ENCODE measurements at places on chromosomes 1 and 21.
A peak's percentile ranks its signal among the peaks of the same experiment; 100 is the strongest.

- DNase-seq = peak; percentile 83
These were observed 622.4 kb upstream of the PKN2 start for GRCh38 chr1:88061492-88062177.

GRCh38 chr1:223831755-223832636, 13.8 kb downstream of the TP53BP2 start:
- peak; percentile 53 for DNase-seq

DNA sequence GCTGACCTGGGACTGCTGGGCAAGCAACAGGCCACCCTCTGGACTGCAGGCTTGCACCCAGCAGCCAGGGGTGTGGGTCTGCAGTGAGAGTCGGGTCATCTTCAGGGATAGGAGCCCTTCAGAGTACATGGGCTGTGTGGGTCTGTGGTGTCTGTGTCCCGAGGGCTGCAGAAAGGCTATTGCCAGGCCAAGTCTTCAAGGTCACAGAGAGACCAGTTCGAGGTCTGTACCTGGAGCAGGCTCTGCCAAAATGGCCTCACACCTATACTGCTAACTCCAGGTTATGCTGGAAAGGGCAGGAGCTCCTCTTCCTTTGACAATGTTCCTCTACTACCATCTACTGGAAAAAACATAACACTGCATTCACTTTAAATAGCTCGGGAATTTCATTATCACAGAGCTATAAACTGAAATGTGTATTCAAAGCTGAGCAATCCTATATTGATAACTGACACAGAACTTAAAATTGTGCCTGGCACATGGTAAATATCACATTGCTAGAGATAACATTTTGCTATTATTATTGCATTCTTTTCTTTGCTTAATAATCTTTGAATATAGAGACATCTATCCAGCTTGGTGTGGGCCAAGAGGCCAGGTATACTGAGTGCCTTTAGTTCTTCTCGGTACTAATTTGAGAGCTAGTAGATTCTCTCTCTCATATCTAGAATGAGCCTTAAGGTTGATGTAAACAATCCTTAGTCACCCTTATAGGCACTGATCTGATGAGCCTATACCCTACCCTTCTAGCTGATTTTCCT, 6.9 kb upstream of the DNAH14 start:
- peak; percentile 23 for DNase-seq

- no peak for DNase-seq
These were observed 42.4 kb downstream of the RIMS3 start for GRCh38 chr1:40622936-40623629.

DNA sequence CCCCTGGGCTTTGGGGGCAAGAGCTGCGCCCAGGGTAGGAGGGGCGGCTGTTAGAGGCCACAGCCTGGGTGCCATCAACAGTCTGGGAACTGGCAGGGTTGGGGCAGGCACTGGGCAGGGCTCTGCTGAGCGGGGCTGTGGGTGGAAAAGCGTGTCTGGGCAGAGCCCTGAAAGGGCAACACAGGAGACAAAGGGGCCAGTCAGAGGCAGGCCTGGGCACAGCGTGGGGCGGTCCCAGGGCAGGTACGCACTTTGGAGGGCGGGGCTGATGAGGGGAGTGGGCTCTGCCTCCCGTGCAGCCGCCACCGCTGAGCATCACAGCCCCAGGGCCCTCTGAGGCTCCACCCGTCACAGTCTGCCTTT, 13.9 kb downstream of the CELSR2 start:
- DNase-seq = peak; percentile 91

GRCh38 chr1:26820784-26821269, 5.7 kb upstream of the ZDHHC18 start:
- no peak for DNase-seq

DNA sequence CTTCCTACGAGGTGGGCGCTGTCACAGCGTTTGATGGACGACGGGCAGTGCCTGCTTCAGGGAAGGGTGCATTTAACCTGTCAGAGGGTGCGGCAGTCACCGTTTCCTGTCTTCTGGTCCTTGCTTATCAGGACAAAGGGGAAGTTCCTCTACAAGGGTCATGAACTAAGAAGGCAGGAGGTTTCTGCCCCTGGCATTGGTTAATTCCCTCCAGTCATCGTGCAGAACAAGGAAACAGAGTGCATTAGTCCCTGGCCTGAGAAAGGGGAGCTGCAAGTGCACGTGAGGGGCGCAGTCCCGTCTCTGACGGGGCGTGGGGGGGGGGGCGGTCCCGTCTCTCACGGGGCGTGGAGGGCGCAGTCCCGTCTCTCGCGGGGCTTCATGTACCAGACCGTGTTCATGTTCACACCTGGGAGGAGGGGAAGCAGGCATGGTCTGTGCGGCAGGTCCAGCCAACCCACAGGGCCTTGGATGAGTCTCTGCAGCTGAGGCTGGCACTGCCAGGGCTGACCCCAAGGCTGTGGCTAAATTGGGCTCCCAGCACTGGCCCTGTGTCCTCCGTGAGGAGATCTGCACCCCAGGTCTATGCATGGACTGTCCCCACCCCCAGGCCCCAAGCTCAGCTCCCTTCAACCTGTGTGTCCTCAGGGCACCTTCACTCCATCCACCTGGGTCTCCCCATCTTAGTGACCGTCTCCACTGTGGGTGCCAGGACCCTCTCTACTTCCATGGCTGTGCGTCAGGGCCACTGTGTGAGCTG, 89.2 kb upstream of the COL6A1 start:
- no peak for DNase-seq

DNA sequence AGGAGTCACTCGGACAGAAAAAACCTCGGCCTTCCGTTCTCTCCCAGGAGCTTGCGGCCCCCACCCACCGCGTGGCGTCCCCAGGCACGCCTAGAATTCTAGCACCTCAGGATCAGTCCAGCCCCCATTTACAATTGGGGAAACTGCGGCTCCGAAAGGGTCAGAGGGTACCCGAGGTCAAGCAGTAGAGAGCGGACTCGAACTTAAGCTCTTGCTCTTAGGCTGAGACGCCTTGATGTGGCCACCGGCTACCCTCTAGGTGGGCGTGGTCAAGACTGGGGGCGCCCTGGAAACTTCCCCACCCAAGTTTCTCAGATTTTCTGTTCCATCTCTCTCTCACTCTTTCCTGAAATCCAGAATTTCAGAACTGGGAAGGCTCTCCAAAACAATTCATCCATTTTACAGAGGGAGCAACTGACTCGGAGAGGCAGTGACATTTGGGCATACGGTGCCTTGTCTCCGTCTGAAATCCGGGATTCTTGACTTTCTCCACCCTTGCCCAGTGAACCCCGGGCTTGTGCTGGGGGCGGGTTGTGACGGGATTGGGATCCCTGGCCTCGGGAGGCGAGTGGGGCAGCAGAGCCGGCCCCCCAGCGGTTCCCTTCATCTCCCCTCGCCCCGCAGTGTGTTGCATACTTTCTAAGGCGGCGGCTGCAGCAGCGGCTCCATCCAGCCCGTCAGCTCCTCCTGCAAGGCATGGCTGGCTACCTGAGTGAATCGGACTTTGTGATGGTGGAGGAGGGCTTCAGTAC, 777 bp downstream of the AZIN2 start:
- no peak for DNase-seq

DNA sequence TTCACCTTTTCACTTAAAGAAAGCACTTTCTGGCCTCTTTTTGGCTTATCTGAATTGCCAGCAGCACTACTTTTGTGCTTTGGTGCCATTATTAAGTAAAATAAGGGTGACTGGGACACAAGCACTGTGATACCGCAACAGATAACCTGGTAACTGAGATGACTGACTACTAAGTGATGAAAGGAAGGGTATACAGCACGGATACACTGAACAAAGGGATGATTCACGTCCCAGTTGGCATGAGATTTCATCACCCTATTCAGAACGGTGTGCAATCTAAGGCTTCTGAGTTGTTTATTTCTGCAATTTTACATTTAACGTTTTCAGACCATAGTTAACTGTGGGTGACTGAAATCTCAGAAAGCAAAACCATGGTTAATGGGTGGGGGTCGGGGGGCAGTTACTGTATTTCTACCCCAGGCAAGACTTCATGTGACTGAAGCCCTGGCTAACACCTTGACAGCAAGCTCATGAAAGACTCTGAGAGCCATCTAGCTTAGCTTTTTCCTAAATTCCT, 102.8 kb downstream of the CLIC6 start:
- peak; percentile 66 for DNase-seq

GRCh38 chr1:156549390-156549789, 23.0 kb downstream of the IQGAP3 start:
- DNase-seq = no peak

DNA sequence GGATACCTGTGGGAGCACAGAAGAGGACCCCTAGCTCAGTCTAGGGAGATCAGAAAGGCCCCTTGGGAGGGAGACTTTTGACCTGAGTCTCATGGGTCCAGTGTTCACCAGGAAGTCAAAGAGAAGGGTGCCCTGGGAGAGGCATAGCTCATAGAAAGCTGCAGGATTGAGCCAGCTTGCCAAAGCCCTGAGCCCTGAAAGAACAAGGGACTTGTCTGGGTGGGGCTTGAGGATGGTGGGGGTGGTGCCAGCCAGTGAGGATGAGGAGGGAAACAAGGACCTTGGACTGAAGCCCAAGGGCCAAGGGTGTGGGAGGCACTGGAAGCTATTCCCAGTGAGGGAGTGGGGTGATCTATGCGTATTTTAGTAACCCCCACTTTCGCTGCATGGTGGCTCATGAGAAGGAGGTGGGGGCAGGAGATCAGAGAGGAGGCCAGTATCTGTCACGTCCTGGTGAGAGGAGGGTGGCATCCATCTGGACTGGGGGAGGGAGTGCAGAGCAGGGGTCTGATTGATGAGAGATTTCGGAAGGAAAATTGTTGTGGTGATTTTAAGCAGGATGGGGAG, 28.4 kb downstream of the DMBX1 start:
- no peak for DNase-seq

GRCh38 chr1:223849352-223850254, 3.9 kb upstream of the TP53BP2 start:
- DNase-seq = no peak

GRCh38 chr21:33994373-33994772, 78.8 kb upstream of the ATP5PO start:
- DNase-seq = no peak

DNA sequence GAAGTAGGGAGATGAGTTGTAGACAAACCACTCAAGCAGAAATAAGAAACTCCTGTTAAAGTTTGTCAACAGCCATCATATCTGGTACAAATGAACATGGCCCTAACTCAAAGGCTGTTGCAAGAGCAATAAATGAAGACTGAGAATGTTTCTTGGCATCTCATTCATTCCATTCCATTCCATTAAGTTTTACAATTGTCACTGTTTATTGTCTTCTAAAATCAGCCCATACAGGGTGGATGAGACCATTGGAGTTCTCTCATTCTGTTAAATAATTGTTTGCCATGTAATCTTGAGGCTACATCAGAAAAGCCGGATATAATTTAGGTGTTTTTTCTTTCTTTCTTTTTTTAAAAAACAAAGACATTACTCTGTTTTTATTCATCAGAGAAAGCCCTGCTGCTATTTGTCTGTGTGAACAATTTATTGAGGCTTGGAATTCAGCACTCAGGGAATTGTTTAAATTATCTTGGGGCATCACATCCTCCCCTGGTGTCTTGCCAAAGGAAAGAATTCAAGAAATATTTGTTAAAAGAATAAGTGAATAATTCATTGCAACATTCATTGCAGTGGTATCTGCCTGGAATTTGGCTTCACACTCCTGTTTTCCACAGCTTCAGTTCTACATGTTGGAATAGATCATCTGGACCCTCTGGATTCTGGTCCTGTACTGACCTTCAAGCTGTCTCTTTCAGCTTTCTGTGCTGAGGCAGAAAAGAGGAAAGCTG, 604.5 kb downstream of the PLPP3 start:
- DNase-seq = no peak

GRCh38 chr1:156336242-156336641, 1.9 kb downstream of the CCT3 start:
- no peak for DNase-seq

DNA sequence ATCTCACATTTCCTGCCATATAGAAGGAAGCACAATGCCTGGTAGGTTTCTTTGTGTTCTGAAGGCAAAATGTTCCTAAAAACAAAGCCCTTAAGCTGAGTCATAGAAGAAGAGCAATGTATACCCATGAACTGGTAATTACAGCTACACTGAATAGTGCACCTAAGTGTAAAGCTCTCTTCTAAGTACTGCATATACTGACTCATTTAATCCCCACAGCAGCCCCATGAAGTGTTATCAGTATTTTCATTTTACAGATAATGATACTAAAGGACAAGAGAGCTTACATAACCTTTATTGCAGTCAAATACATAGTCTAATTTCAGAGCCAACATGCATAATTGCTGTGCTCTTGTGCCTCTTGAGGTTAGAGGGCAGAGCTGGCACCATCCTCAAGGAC, 239.9 kb downstream of the DPYD start:
- peak; percentile 19 for DNase-seq

DNA sequence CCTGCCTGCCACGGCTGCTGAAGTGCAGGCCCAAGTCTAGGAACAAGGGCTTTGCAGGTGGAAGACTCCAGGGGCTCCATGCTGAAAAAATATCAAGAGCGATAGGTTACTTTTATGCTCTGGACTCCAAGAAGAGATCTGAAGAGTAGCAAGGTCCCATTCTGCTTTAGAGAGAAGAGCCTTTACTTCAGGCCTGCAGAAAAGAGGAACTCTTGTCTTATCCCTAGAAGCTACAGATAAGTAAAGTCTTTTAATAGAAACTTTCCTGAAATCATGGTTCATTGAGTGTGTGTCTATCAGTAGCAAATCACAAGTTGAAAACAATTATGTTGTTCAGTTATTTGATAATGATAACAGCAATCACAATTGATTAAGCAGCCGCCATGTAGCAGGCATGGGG, 113.3 kb downstream of the TNR start:
- DNase-seq = no peak

DNA sequence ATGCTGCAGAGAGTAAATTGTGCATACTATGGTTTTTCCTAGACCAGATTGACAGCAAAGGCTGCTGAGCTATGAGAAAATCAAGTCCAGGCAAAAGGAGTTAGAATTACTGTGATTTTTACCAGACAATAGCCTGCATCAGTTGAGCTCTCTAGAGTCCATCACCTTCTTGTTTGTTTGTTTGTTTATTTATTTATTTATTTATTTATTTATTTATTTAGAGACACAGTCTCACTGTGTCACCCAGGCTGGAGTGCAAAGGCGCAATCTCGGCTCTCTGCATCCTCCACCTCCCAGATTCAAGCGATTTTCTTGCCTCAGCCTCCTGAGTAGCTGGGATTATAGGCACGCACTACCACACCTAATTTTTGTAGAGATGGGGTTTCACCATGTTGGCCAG, 24.2 kb upstream of the ABCB10 start:
- no peak for DNase-seq

- peak; percentile 39 for DNase-seq
These were observed at the start of gene CHRM3 for GRCh38 chr1:239386453-239387303. TSS of gene CHRM3 (plus strand) at chr1:239386568. CDS start at chr1:239907452, 520,884 bp downstream.

GRCh38 chr1:243745356-243745755, 104.7 kb downstream of the AKT3 start:
- DNase-seq = peak; percentile 13

DNA sequence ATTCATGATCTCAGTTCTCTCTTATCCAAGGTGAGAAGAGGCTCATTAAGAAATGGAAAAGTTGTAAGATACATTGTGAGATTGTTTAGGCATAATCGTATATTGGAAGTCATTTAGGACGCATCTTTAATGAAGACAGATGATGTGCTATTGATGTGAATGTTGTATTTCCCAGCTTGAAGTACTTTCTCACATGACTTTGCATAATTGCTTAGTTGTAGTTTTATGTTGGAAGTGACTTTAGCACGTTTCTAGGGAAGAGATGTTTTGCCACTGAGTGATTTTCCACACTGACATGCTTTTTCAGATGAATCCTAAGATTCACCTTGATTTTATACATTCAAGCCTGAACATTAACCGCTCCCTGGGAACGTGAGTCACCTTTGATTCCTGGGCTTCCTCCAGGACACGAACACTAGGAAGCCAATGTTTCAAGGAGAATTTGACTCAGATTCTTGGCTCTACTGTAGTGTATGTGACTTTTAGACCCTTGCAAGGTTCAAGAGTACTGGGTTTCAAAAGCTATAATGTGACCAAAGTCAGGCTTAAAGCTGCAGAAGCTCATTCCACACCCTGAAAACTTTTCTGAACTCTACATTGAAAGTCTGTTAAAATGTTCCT, 27.9 kb downstream of the ANGEL2 start:
- peak; percentile 18 for DNase-seq
